ENCODE measurements at places on chromosomes 5 and 9. TPM values are rescaled to one million over a fixed set of nuclear protein-coding genes. Genes with fewer than 3 reads are reported as not detected.

The PCDHGB6 gene
- 0.48 TPM for total RNA-seq

The IFNK gene
- not detected for total RNA-seq

The NSG2 gene
- under 0.01 TPM for total RNA-seq

The SLC4A9 gene
- total RNA-seq, result 0.21 TPM

The JAKMIP2 gene
- total RNA-seq, result not detected

The MLANA gene
- not detected for total RNA-seq

The MYO10 gene
- total RNA-seq, result 27.7 TPM

The CDC14B gene
- 16.4 TPM for total RNA-seq

The CAMK4 gene
- total RNA-seq, result 2.2 TPM

The ZNF608 gene
- total RNA-seq, result 13.3 TPM

The SLC6A3 gene
- total RNA-seq, result not detected

The IQGAP2 gene
- not detected for total RNA-seq

The ROR2 gene
- total RNA-seq, result 0.24 TPM

The F2R gene
- 19.8 TPM for total RNA-seq

The GABRA1 gene
- not detected for total RNA-seq

The SPAG8 gene
- total RNA-seq, result not detected

The PCDHGA2 gene
- 0.21 TPM for total RNA-seq

The RAD50 gene
- 19.8 TPM for total RNA-seq

The MEF2C gene
- total RNA-seq, result 0.85 TPM

The PCDHGB1 gene
- total RNA-seq, result 0.24 TPM

The C9 gene
- total RNA-seq, result not detected

The RARS1 gene
- total RNA-seq, result 203 TPM

The PPP1R26 gene
- total RNA-seq, result 25.1 TPM

The CIZ1 gene
- total RNA-seq, result 16.9 TPM

The POLR1E gene
- 36.2 TPM for total RNA-seq

The TOR1B gene
- 19.4 TPM for total RNA-seq

The FST gene
- total RNA-seq, result 176 TPM
